ENCODE measurements at places on chromosomes 12 and 14.

GRCh38 chr12:102093319-102093718 lies 26.6 kb downstream of the NUP37 start:
- no peak for DNase-seq

GRCh38 chr12:40829738-40830144 lies 137.5 kb downstream of the CNTN1 start:
- no peak for DNase-seq

- DNase-seq, result no peak
These were observed 181.1 kb downstream of the MSRB3 start for GRCh38 chr12:65459545-65459944.

DNA sequence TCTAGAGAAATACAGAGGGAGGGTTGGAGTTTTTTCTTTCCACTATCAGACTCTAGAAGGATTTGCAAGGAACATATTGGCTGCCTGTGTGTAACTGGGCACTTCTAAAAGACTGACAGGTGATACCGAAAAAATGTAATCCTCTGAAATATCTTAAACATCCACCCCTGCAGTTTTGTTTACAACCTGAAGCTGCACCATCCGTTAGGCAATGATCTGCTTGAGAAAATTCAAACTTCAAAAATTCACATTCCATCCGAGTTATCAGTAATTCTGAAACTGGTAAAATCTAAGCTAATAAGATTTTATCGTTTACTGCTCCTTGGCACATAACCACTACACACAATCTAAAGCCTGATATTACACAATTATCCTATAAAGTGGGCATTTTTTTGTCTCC lies 528.6 kb downstream of the FUT8 start:
- DNase-seq, result no peak

DNA sequence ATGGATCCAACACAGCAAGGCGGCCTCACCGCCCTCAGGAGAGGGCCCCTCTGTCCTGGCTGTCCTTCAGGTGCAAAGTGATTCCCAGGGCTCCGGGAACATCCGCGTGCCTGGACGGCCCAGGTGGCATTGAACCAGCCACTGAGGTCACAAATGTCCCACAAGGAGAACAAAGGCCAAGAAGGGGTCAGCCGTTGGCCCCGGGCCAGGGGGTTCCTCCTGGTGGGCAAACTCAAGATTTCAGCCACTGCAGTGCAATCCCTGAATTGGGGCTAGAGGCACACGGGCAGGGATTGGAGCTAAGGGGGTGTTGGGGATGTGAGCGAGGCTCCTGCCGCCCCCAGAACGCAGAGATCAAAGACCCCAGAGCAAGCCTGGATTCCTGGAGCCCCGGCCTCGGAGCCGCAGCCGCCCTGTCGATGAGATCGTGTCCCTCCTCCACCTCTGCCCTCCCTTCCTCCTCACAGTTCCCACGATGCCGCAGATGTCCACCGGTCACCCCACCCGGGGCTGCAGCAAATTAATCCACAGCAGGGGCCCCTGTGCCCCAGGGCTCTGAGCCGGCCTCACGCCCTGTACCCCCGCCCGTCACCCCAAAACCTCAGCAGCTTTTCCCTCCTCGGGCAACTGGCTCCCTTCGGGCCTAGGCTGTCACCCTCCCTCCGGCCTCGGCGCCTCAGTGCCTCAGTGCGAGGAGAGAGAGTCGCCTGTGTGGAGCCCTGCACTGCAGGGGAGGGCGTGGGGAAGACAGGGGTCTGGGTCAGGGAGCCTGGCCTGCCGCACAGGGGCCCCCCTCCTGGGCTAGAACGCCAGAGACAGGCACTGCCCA lies 56.7 kb upstream of the GALNT9 start:
- no peak for DNase-seq

DNA sequence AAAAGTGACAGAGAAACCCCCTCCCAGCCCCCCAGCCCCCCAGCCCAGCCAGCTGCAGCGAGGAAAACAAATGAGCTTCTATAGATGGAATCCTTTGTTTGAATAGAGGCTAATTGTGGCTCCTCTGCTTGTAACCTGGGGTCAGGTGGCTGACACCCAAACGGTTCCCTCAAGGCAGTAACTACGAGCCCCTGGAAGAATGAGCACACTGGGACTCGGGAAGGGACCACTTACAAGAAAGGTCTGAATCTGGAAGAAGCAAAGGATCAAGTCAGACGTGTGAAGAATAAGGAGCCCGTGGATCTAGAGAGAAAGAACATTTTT lies 108.7 kb upstream of the FUT8 start:
- DNase-seq, result no peak

GRCh38 chr12:57539134-57539768 lies 7.7 kb downstream of the DCTN2 start:
- DNase-seq, result no peak

DNA sequence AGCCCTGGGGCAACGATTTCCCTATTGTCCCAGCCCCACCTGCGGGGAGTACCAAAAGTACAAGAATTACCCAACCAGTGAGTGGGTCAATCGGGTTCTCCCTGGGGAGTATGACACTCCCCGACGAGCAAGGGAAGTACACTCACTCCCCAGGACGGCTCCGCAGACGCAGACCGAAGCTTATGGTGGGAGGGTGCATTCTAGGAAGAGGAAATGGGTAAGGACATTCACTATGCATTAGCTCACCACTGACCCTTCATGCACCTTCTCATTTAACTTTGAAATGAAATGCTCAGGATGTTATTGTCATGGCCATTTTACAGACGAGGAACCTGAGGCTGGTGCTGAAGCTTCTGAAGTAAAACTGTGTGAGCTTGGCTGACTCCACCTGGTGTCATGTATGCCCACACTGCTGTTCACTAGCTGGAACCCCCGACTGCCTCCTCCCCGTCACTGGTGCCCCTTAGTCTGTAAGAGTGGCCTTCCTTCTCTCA lies 45.8 kb upstream of the TMED10 start:
- no peak for DNase-seq

DNA sequence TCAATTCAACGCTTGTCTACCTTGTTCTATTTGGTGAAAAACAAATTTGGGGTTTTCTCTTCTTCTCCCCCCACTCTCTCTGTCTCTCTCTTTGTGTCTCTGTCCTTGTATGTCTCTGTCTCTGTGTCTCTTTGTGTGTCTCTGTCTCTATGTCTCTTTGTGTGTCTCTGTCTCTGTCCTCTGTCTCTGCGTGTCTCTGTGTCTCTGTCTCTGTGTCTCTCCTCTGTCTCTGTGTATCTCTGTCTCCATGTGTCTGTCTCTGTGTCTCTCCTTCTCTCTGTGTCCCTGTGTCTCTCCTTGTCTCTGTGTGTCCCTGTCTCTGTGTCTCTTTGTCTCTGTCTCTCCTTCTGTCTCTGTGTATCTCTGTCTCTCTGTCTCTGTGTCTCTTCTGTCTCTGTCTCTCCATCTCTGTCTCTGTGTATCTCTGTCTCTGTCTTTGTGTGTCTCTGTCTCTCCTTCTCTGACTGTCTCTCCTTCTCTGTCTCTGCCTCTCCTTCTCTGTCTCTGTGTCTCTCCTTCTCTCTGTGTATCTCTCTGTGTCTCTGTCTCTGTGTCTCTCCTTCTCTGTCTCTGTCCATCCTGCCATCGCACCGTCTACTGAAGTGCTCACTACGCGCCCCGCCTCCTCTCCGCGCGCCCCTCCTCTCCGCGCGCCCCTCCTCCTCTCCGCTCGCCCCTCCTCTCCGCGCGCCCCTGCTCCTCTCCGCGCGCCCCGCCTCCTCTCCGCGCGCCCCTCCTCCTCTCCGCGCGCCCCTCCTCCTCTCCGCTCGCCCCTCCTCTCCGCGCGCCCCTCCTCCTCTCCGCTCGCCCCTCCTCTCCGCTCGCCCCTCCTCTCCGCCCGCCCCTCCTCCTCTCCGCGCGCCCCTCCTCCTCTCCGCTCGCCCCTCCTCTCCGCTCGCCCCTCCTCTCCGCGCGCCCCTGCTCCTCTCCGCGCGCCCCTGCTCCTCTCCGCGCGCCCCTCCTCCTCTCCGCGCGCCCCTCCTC lies 12.8 kb downstream of the LRCOL1 start:
- peak; percentile 16 for DNase-seq

DNA sequence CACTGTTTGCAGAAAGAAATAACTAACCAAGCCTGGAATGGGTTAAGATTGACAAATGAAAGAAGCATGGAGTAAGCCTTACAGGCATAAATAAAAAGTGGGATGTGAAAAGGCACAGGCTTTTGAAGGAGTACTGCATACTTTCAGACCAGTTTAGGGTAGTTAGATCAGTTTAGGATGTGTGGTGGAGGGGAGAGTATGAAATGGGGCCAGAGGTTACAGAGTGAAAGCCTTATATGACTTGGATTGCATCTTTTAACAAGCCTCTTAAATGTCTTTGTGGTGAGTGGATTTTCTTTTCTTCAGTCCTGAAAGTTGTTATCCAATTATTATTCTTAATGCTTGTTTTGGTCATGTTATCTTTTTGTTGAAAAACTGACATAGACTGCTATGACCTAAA lies 52.2 kb upstream of the TRHDE start:
- no peak for DNase-seq

DNA sequence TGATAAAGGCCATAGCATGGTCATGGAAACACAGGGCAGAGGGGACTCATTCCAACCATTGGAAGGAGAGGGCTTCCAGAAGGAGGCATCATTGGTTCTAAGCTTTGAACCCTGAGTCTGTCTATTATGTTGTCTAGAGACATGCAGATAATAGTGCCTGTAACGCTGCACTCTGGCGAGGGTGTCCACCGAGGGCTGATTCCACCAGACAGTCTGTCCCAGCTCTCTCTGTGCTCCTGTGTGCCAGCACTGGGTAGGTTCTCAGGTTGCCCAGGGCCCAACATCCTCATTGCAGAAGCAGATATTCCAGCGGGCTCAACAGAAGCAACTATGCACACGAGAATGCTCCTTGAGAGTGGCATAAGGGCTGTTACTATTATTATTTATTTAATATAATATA lies 18.7 kb upstream of the CLMN start:
- DNase-seq, result no peak

DNA sequence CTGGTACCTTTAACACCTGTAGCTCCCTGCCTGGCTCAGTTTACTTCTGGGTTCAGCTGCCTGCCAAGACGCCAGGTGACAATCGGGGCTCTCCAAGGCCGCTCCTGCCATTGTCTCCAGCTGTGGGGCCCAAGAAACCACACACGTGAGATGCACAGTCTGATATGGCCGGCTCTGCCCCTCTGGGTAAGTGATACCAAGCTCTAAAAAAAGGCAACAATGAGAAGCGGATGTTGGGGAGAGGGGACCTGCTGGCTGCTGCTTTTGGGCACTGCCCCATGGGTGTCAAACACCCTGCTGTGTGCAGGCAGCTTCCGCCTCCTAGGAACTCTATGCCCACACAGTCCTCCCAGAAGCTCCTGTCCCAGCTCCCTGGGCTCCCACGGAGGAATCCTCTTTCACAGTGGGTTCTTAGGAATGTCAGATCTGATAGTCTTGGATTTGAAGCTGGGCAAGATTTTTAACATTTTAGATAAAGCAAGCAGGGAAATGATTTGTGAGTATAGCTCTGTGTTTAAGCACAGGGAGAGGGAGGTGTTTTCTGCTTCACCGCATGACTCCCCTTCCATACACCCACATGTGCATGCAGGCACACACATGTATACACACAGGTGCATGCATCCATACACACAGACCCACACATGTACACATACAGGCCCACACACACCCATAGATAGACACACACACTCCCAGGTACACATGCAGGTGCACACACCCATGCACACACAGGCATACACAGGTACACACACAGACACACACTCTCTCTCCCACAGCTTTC lies 1135.8 kb downstream of the BCL11B start:
- no peak for DNase-seq

- DNase-seq, result no peak
These were observed 64.7 kb upstream of the CISTR start for GRCh38 chr12:53816360-53817020.

GRCh38 chr12:1212526-1212925 lies 221.5 kb downstream of the ERC1 start:
- no peak for DNase-seq

DNA sequence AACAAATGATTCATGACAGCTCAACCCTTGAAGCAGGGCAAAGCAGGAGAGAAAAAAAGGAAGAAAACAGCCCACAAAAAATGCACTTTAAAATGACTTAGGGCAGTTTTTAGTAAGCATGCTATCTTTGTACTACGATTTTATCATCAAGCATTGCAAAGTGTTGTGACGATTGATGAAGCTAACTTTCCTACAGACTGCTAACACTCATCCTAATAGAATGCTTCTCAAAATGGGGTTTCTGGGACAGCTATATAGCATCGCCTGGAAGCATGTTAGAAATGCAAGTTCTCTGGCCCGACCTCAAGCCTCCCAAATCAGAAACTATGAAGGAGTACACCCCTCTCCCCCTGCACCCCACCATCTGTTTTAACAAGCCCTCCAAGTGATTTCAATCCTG lies 256.4 kb downstream of the SSPN start:
- no peak for DNase-seq

- DNase-seq, result no peak
These were observed 41.8 kb downstream of the EML5 start for GRCh38 chr14:88750945-88751344.

- no peak for DNase-seq
These were observed 5.2 kb downstream of the ADIPOR2 start for GRCh38 chr12:1695886-1696670.

- no peak for DNase-seq
These were observed 40.5 kb upstream of the PTCSC3 start for GRCh38 chr14:36217027-36217426.

GRCh38 chr12:32253154-32253790 lies 146.1 kb upstream of the FGD4 start:
- DNase-seq, result no peak

DNA sequence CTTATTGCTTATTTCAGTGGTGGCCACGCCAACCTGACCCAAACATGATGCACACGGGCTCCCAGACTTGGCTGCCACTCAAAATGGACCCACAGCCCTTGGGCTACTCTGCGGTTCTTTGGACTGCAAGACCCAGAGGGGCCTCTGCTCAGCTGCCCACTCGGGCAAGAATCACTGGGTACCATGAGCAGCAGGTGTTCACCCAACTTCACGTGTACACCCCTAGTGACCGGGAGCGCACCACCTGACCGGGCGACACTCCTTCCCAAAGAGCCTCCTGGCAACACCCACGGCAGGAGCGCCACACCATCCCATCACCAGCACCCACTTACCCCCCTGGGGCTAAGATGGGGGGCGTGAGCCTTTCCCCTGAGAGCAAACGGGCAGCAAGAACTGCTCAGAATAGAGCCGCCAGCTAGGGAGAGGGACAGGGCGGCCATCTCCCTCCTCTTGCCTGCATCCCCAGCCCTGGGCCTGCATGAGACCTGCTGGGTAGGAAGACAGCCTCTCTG lies 32.0 kb downstream of the CCNK start:
- no peak for DNase-seq

- no peak for DNase-seq
These were observed 54.3 kb downstream of the MAP3K9 start for GRCh38 chr14:70754991-70755390.

GRCh38 chr12:75877763-75878621 lies 153.6 kb downstream of the PHLDA1 start:
- no peak for DNase-seq
